ENCODE measurements at places on chromosomes 3 and 15.

GRCh38 chr15:91572110-91572509, 281.4 kb upstream of the SLCO3A1 start:
- DNase-seq: no peak

DNA sequence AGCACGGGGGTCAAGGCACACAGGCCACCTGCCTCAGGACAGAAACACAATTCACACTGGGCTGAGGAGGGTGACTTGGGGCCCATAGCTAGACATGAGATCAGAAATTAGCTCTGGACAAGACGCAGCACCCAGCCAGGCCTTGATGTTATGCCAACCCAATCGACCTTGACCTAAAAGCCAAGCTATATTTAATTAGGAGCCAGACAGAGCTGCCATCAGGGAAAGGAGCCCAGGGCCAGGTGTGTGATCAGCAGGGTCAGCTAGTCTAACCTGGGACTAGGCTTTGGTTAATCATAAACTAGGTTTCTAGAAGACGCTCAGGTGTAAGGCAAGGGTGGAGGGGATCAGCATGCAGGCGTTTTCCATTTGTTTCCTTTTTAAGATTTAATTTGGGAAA, 23.9 kb upstream of the SLC25A36 start:
- DNase-seq: no peak

DNA sequence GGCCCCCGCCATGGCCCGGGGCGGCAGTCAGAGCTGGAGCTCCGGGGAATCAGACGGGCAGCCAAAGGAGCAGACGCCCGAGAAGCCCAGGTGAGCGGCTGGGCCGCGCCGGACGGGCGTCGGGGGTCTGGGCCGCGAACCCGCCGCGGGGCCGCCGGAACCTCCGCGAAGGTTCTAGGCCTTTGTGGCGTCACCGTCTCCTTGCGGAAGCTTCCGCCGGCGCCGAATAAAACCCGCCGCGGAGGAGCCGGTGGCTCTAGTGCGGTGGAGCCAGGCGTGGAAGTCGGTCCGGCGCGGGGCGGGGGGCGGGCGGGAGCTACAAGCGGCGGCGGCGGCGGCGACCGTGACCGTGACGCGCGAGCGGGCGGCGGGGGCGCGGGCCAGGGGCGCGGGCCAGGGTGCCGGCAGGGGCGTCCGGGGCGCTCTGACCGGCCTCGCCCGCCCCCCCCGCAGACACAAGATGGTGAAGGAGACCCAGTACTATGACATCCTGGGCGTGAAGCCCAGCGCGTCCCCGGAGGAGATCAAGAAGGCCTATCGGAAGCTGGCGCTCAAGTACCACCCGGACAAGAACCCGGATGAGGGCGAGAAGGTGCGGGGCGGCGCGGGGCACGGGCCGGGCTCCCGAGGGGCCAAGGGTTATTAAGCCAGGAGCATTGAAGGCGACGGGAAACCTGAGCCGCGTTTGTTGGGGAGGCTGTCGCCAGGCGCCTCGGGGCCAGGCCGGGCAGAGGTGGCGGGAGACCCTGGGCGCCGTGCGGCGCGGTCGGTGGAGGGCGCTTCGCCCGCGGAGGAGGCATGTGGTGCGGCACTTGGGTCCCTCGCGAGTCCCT, at the start of gene DNAJA4:
Gene DNAJA4 (plus strand): TSS at position 259 of the 833 bp plus-strand sequence. CDS start 202 bp downstream, at position 461.
- peak; percentile 84 for DNase-seq

GRCh38 chr3:87082796-87083440, 92.0 kb upstream of the VGLL3 start:
- no peak for DNase-seq

DNA sequence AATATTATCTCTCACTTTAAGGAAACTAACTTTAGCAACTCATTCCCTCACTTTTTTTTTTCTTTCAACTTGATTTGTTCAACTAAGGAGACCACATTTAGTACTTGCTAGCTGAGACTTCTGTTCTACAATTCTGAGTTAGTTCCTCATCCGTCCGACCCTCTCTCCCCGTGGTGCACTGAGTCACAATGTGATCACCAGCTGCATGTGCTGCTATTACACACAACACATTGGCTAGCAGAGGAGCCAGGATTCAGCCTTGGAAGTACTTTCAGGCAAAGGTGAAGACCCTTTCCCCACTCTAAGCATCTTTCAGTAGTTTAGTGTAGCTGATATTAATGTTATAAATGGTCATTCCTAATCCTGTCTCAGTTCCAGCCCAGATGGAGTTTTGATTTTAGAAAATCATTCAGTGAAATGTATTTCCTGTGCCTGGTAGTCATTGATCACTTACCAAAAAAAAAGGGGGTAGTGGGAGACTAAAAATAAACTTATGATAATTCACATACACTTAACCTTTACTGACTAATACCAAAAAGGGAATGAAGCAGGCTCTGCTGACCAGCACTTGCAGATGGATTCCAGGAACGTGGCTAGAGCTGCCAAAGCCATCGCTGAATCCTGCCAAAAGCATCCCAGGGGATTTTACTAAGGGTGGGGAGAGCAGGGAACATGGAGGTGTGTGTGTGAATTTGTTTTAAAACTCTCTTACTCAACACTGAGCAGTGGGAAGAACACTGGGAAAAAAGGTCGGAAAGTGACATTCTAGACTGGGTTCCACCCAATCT, 424.8 kb downstream of the LPP start:
- no peak for DNase-seq

GRCh38 chr3:152772674-152773225, 62.2 kb upstream of the P2RY1 start:
- DNase-seq: no peak

DNA sequence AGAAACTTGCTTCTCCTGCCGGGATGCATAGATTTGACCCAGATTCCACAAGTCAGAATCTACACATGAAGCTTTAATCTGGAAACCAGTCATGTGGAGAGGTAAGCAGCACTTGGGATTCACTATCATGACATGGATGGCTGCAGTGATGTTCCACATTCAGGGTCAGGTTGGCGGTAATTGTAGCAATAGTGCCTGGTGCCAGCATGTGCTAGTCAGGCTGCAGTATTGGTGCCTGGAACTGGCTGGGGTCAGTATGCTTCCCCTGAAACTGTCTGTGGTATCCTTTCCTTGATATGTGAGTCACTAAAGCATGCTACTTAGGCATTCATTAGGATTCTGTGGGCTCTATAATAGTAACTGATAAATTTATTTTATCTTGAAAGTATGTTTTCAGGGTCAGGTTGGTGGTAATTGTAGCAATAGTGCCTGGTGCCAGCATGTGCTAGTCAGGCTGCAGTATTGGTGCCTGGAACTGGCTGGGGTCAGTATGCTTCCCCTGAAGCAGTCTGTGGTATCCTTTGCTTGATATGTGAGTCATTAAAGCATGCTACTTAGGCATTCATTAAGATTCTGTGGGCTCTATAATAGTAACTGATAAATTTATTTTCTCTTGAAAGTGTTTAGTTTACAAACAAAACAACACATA, 1439.2 kb downstream of the ZPLD1 start:
- DNase-seq: no peak

DNA sequence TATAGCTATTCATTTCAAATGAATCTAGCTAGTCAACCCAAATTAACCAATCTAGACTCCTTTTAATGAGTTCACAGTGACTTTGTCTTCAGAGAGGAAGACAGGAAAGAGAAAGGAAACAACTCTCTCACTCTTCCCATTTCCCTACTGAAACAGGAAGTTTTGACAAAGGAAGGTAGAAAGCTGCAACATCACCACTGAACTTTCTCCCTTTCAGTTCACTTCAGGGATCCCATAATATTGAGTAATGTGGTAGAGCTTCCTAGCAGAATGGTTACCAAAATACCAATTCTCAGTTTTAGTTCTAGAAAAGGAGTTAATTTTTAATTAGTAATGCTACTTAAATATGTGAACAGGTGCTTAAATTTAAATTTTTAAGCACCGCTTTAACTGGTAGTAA, 7.5 kb downstream of the VPS13C start:
- DNase-seq: no peak

- no peak for DNase-seq
Observed at GRCh38 chr15:100526027-100526481, 2.7 kb downstream of the CERS3 start.

DNA sequence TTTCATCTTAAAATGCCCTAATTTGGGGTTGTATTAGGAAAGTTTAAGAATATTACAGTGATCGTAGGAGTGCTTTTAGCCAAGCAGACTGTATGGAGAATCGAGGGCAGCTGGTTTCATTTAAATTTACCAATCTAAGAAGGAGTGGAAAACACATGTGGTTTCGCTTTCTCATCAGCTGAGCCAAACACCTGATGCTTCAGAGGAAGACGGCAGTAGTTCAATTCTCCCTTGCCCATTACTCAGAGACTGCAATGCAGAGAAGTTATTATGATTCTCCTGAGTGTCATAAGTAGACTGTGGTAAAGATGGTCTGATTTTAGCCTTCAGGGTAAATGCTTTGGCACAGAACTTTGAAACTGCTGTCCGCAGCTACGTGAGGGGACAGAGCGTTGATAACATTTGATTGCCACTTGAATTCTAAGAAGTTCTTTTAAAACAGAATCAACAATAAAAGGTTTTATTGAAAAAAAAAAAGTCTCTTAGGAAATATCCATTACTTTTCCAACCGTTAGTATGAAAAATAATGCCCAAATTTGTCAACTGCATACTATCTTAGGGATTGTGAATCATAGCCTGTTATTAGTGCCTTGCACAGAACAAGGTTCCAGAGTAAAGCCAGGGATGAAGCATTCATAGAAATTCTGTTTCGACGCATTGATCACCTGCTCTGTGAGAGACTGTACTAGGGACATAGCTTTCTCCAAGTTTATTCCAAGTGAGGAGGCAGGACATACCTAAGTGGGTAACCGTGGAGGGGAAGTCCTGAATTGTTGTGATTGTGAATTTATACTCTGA, 25.6 kb downstream of the LYSMD4 start:
- no peak for DNase-seq

- peak; percentile 89 for DNase-seq
Observed at GRCh38 chr15:52568601-52569585, at the start of gene ARPP19. Gene ARPP19, minus strand, starts transcription at chr15:52569030. Its CDS starts 138 bp downstream, at chr15:52568892.

DNA sequence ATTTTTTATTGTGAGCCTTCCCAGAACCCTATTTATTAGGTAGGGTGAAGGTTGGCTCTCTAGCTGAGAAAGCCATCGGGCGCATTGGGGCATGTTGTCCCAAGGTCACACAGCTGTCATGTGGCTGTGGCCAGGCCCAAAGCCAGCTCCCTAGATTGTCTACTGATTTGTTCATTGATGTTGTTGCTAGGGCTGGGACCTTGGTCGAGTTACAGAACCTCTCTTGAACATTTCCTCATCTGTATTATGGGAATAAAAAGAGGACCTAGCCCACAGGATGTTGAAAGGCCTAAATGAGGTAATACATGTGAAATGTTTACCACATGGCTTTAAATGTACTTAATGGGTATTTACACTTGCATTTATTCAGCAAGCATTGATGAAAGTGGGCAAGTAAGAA, 252.5 kb downstream of the SUCLG2 start:
- DNase-seq: no peak

DNA sequence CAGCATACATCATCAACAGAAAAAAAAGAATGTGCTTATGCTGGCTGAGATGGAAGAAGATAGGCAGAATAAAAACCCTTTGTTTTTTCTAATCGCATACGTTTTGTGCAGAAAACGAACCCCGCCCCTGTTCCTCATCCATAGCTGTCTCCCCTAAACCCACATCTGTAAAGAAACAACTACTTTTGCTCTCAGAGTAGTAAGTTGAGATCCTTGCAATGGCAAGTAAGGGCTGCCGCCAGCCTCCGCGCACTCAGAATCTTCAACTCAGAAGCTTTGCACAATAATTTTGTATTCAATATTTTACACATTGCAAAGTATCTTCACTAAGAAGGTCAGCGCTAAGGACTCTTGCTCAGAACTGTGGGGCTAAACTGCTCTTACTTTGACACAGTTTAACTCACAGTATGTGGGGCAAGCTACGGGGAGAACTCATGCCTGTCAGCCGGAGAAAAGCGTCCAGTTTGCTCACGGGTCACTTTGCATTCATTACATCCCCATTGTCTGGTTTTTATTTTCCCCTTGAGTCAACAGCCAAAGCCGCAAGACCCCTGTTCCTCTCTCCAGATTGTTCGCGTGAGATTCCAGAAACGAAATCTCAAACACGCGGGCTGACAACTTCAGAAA, 1.0 kb downstream of the LYSMD4 start:
- no peak for DNase-seq

DNA sequence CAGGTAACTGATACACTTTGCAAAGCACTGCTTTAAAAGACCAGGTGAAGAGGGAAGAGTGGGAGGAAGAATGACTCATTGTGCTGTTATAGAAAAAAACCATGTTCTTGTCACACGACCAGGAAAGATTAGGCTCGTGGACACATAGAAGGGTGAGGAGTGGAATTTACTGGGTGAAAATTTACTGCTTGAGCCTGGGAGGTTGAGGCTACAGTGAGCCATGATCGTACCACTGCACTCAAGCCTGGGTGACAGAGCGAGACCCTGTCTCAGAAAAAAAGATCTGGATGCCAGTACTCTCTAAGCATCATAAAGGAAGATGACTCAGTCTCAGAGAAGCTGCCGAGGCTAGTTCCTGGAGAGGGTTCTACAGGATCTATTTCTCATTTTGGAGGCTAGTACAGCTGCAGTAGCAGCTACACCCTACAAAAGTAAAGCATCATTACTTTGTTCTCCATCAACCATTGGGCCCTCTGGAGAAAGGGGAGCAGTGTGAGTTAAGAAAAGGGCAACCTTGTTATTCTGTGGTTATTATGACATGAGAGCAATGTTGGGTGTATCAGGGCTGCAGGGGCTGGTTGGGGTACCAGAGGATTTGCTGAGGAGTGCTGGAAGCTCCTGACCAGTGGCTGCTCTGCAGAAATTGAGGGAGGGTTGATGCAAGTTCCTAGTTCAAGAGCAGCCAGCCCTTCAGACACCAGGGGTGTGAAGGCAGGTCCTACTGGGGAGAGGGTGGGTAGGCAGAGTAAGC, 75.4 kb downstream of the CMTM8 start:
- no peak for DNase-seq

- no peak for DNase-seq
Observed at GRCh38 chr3:123768480-123769355, 115.4 kb downstream of the MYLK start.

- DNase-seq: peak; percentile 83
Observed at GRCh38 chr3:4983739-4984510, 4.7 kb downstream of the BHLHE40 start.

- peak; percentile 33 for DNase-seq
Observed at GRCh38 chr3:197793247-197793646, 2.2 kb downstream of the LRCH3 start.

- DNase-seq: no peak
Observed at GRCh38 chr3:62582495-62583172, 209.3 kb upstream of the FEZF2 start.

GRCh38 chr3:16765661-16766060, 119.1 kb upstream of the PLCL2 start:
- no peak for DNase-seq

DNA sequence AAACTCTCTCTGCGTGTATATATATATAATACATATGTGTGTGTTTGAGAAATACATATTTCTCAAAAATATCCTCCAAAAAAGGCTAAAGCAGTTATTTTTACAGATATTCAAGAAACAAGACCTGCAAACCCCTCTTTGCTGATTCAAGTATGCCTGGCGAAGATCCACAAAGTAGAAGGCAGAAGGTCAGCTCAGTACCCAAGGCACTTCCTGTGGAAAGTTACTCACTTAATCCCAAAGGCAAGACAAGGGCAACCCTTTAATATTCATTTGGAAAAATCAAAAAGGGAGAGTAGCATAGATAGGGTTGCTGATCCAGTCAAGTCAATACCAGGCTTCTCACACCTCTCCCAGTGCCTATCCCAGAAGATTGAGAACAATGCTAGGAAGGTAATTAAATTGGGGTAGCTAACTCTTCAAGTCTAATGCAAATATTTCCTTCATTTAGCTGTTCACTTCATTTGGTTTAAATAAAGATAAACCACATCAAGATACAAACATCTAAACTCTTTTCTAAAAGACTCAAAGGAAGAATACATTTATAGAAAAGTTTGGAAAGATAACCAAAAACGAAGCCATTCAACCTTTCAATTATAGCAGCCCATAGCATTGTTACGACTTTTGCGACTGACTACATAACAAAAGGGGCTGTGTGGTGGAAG, 7.2 kb downstream of the COX17 start:
- DNase-seq: no peak
